Effector memory CD8-positive, alpha-beta T cell (primary cell): ENCODE measurements at places on chromosomes 2 and 18.

- no peaks in the 10 kb centered on the region for H3K27me3 ChIP-seq
- H3K27ac ChIP-seq: no peak overlapping the region
- DNase-seq: no peak
- H3K36me3 ChIP-seq: peaks cover 4% of the 10 kb centered on the region
These were observed 4.3 kb downstream of the UBXN2A start for GRCh38 chr2:23944527-23944926.

GRCh38 chr18:51164761-51165281 is 32.7 kb downstream of the MEX3C start:
- peaks cover 32% of the 10 kb centered on the region for H3K4me1 ChIP-seq
- no peak overlapping the region for H3K4me3 ChIP-seq
- no peaks in the 10 kb centered on the region for H3K27me3 ChIP-seq
- H3K27ac ChIP-seq: no peak overlapping the region

- no peaks in the 10 kb centered on the region for H3K27me3 ChIP-seq
- no peaks in the 10 kb centered on the region for H3K36me3 ChIP-seq
- no peak overlapping the region for H3K27ac ChIP-seq
- DNase-seq: no peak
- H3K4me1 ChIP-seq: no peaks in the 10 kb centered on the region
These were observed 200.9 kb downstream of the FAM210A start for GRCh38 chr18:13525381-13526029.

- H3K36me3 ChIP-seq: peaks cover 3% of the 10 kb centered on the region
- H3K27ac ChIP-seq: no peak overlapping the region
- peaks cover under 1% of the 10 kb centered on the region for H3K4me1 ChIP-seq
- no peaks in the 10 kb centered on the region for H3K27me3 ChIP-seq
- no peak for DNase-seq
These were observed 62.1 kb upstream of the SLC16A14 start for GRCh38 chr2:230130668-230131364.

GRCh38 chr2:238706163-238706562 is 141.7 kb upstream of the TWIST2 start:
- H3K27me3 ChIP-seq: peaks cover 45% of the 10 kb centered on the region
- H3K4me3 ChIP-seq: no peak overlapping the region
- H3K27ac ChIP-seq: no peak overlapping the region
- DNase-seq: no peak

DNA sequence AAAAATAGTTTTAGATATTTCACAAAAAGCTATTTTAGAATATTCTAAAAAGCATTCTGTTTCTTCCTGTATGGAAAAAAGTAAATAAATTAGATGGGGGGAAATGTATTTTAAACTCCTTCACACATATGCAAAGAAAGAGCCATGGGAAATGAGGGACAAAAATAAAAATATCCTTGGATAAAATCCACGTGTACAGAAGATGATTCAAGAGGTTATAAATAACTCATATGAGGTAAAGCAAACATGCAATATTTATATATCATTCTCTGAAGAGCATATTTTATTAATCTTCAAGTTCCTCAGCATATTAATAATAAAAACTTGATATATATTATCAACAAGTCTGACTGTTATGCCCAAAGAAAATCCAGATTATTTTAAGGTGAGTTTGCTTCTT is 8.8 kb upstream of the GFPT1 start:
- DNase-seq: no peak
- no peaks in the 10 kb centered on the region for H3K27me3 ChIP-seq
- no peaks in the 10 kb centered on the region for H3K4me1 ChIP-seq
- no peak overlapping the region for H3K4me3 ChIP-seq

GRCh38 chr18:2325308-2325849 is 245.9 kb downstream of the METTL4 start:
- H3K4me3 ChIP-seq: no peak overlapping the region
- H3K4me1 ChIP-seq: no peaks in the 10 kb centered on the region
- peaks cover 56% of the 10 kb centered on the region for H3K27me3 ChIP-seq
- H3K36me3 ChIP-seq: no peaks in the 10 kb centered on the region
- no peak overlapping the region for H3K27ac ChIP-seq

GRCh38 chr2:216057688-216058193 is 23.9 kb downstream of the PECR start:
- H3K4me1 ChIP-seq: peaks cover 16% of the 10 kb centered on the region
- DNase-seq: peak; percentile 54
- peak overlapping the region; percentile 77 for H3K4me3 ChIP-seq
- peaks cover 20% of the 10 kb centered on the region for H3K36me3 ChIP-seq
